ENCODE measurements at places on chromosomes 1 and 21.

DNA sequence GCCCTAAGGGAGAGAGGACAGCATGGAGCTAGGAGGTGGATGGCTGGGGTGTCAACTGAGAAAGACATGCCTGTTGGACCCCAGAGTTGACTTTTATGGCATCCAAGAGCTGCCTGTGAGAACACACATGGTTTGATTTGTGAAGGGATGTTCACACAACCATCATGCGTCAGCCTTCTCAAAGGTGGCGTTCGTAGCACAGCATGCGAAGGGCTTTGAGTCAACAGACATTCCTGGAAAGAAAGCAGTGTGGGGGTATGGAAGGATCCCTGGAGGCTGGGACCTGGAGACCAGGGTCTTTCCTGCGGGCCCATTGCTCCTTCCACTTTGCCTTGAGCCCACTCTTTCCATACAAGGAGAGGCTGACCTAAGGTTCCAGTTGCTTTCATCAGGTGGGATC, 6.4 kb upstream of the WNT3A start:
- no peak for DNase-seq

- DNase-seq, result no peak
Measured at GRCh38 chr1:97164276-97164639, 442.7 kb downstream of the PTBP2 start.

DNA sequence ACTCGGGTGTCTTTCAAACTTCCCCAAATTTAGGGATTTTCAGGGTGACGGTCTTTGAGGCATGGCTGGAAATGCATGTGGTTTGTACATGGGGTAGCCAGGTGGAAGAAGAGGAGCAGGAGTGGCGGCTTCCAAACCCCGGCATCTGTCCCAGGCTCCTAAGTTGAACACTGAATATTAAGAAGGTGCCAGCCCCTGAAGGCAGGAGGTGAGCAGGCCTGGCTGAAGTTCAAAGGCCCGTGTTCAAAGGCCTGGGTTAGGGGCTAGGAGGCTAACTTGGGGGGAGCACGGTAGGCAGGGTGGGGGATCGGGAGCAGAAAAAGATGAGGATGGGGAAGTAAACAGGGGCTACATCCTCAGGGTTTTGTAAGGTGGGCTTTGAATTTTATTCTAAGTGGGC, 42.8 kb downstream of the ELK4 start:
- no peak for DNase-seq

- DNase-seq, result no peak
Measured at GRCh38 chr1:40649592-40649930, 15.9 kb downstream of the RIMS3 start.

- no peak for DNase-seq
Measured at GRCh38 chr1:2073382-2074230, 23.4 kb downstream of the PRKCZ start.

DNA sequence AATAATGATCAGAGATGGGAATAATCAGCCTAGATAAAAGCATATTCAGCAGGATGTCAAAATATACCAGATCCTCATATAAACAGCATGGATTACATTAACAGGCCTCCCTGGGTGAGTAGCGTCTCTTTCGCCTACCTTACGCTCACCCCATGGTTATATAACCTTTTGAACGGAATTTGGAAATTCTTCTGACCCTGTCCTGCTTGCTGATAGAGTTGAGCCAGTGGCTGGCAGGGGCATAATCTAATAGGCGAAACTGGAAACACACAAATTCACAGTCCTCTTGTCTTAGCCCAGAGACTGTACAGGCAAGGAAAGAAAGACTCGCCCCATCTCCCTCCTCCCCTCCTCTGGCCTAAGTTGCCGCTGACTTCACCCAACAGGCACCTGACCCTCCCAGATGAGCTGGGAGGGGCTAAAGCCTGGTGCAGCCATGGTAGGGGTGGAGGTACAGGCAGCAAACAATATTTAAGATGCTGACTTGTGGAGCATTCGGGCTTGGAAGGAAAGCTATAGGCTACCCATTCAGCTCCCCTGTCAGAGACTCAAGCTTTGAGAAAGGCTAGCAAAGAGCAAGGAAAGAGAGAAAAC, at the start of gene ANGPTL7:
Gene ANGPTL7, plus strand, starts transcription at position 498 of the 594 bp plus-strand sequence. CDS start 225 bp downstream, outside the sequence.
- DNase-seq, result no peak

DNA sequence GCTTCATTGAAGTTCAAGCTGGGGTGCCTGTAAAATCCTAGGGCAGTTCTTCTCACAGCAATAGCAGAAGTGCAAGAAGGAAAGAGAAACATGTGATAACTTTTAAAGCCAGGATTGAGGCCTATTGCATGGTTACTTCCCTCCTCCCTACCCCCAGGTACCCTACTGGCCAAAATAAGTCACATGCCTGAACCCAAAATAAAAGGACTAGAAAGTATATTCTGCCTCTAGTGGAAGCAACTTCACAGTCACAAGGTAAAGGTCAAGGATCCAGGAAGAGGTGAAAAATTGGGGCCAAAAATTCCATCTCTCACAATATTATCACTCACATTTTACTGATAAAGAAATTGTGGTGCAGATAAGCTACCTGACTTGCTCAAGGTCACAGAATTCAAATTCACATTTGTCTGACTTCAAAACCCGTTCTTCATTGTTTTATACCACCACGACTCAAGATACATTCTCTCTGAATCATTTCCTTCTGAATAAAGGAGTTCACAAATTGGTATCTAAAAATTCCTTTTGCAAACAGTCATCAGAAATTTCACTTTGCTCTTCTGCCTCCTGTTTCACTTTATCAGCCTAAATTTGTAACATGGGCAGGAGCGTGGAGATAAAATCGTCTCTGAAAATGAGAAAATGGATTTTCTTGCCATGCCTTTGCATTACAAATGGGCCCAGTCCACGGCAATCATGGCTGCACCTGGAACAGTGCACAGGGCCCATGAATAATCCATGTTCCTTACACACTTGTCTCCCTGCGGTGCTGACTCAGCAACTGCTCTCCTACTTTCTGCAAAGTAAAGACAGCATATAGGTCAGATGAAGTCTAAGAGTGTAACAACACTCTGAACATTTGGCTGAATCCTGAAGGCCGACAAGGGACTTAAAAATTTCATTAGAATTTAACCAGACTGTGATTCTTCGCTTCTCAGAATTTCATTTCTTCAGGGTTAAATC, 485.3 kb upstream of the NFIA start:
- no peak for DNase-seq

- DNase-seq, result no peak
Measured at GRCh38 chr1:71417421-71417820, 336.6 kb upstream of the ZRANB2 start.

DNA sequence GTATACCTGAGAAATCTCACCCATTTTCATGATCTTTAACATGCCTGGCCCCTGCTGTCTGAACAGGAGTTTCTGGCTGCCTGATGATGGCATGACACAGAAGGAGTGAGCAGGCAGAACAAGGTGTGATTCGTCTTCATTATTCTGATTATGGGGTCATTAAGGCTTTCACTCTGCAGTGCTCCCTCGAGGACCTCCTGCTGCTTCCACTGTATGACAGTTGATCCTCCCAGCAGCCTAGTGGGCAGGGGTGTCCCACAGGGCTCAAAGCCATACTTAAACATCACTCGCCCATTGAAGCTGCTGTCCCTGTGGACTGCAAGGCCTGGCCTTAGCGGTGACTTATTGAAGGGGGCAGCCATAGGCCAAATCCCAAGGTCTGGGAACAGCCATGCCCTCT, 12.7 kb upstream of the PARS2 start:
- no peak for DNase-seq

DNA sequence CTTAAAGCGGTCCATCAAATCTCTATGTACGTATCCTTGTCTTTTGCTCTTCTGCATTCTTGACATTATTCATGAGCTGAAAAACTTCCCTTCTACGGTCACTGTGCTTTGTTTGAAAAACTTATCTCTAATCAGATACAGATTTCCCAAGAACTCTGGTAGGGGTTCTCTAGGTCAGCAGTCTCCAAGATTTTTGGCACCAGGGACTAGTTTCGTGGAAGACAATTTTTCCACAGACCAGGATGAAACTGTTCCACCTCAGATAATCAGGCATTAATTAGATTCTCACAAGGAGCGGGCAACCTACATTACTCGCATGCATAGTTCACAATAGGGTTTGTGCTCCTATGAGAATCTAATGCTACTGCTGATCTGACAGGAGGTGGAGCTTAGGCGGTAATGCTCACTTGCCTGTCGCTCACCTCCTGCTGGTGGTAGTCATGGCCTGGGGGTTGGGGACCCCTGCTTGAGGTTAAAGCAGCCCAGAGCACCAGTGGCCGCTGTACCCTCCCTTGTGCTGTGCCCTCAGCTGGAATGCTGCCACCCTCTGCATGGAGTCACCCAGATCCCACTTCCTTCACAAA, 30.8 kb downstream of the AK2 start:
- no peak for DNase-seq

DNA sequence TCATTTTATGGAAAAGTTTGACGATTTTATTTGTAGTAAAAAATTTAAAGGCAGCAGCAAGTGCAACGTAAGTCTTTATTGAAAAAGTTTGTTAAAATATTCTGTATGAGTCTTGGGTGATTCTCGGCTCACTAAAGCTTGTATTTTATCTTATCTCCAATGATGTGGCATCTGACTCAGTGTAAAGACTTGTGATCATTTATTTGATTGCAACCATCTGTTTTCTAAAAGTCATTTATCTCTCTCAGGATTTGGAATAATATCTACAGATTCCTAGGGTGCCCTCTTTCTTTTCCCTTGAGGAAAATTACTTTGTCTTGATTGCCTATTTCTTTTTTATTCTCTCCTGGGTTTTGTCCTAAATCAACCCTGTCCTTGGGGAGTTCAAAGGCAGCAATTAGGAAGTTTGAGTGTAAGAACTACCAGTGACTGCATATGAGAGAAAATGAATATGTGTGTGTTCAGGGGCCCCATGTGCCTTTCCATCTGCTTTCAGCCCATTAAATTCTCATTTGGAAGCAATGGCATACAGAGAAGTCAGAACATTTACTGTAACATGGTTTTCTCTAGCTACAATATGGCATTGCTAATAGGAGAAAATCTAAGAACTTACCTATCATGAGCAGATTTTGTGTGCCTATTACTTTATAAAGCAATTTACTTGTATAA, 575.0 kb upstream of the CHRM3 start:
- DNase-seq, result no peak

GRCh38 chr1:91805311-91805801, 80.6 kb downstream of the TGFBR3 start:
- DNase-seq, result peak; percentile 13

DNA sequence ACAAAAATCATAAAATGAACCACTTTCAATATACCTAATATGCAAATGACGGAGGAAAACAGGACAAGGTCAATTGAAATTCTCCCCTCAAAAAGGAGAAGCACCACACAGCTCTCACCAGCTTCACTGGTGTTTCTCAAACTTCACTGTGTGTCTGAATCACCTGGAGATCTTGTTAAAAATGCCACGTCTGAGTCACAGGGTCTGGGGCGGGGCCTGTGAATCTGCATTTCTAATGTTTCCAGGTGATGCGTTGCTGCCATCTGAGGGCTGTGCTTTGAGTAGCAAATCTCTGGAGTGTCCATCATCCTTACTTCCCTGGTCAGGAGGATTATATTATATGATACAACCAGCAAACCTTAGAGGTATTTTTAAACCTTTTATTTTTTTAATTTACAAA, 9.0 kb downstream of the CLDN19 start:
- DNase-seq, result no peak

DNA sequence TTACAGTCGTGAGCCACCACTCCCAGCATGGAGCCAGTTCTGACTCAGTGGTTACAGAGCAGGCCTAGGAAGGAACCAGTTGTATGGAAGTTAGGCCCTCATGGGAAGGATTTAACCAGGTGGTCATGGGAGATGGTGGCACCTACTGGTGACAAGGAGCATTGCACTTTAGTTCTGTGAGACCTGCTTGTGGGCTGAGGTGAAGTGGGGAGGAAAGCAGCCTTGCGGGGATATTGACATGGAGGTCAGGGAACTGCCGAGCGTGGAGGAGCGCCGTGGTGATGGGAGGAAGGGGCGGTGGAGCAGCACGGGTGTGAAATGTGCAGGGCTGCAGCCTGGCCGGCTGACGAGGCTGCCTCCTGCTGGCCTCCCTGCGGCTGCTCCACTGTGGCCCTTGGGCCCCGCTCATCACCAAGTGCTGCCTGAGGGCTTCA, 100.4 kb downstream of the GALNT2 start:
- peak; percentile 31 for DNase-seq

- no peak for DNase-seq
Measured at GRCh38 chr1:147243228-147243685, 773 bp downstream of the CHD1L start.

DNA sequence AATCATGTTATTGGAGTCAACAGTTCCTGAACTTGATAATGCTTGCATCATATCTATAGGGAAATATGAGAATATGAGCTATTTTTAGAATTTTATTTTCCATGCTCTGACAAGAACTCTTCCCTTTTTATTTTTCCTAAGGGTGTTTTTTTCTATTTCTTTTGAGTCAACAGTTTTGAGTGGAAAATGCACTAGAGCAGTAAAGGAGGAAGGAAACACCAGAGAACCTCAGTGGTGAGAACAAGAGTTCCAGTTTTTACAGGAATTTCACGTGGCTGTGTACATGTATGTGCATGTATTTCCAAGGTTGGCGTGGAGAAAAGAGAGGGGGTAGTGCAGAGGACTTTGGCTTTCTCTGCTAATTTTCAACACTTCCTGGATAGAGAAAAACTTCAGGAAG, 63.6 kb upstream of the TNFSF18 start:
- no peak for DNase-seq

GRCh38 chr1:95122151-95122697, 5.1 kb downstream of the TLCD4 start:
- DNase-seq, result no peak

- no peak for DNase-seq
Measured at GRCh38 chr1:152761609-152762213, 3.9 kb downstream of the KPRP start.

- DNase-seq, result no peak
Measured at GRCh38 chr1:93549811-93550210, 101.9 kb downstream of the FNBP1L start.

DNA sequence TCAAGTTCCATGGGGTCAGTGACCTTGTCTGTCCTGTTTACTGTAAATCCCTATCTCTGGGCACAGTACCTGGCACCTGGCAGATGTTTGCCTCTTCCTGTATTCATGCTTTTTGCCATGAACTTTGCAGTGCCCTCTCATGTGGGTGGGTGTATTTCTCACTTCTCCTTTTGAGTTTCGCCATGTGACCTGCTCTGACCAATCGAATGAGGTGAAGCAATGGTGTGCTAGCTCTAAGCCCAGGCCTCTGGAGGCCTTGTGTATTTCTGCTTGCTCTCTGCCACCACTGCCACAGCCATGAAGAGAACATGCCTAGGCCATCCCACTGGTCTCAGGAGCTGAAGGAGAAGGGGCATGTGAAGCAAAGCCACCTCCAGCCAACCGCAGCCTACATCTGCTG, 185.5 kb upstream of the ZC3H12A start:
- no peak for DNase-seq

DNA sequence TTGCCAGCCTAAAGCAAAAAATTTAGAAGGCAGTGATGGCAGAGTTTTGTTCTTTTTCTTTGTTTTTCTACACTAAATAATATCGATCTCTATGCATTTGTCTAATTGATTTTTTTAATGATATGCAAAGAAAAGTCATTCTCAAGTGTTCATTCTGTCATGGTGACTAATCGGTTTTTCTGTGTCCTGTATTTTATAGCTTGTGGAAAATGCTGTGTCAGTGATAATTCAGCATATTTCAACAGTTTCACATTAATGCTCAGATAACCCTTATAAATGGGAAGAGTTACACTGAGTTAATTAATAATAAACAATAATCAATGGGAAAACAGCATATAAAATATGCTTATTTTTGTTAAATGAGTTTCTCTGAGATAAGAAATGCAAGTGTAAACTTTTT, 824.9 kb downstream of the AMY1C start:
- DNase-seq, result no peak

GRCh38 chr1:207811920-207812720, 60.3 kb downstream of the CD46 start:
- DNase-seq, result no peak

GRCh38 chr1:212413902-212414327, 771 bp downstream of the PACC1 start:
- no peak for DNase-seq
